ENCODE measurements at places on chromosomes 4 and X. TPM values are rescaled to one million over a fixed set of nuclear protein-coding genes. Genes with fewer than 3 reads are reported as not detected.

DNA sequence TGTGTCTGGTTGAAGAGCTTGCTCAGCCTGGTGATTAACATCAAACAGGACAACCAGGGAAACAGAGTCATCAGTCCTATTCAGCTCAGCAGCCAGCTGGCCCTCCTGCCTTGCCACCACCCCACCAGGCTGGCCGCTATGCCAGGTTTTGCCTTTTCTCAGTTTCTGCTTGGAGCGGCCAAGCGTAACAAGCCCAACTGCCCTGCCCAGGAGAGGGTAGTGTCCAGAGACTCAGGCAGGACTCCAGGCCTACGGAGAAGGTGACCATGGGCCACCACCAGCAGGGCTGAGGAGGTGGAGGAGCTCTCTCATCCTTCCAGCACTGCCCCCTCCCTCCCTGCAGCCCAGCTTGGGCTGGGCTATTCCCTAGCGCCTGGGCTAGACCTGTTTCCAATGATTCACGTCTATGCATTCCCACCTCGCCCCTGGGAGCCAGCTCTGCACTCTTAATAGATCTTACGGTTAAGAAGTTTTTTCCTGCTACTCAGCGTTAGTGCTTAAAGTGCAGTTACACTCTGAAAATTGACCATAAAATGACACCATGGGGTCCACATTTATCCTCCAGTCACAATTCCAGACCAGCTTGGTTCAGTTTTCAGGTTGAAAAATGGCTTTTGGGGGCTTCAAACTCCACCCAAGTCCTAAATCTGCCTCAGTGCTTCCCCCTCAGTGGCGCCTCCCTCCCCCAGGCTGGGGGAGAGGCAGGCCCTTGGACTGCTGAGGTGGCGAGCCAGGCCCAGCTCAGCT lies 124.0 kb upstream of the PJA1 start:
- H3K4me1 ChIP-seq, result peaks cover 19% of the 10 kb centered on the region
- DNase-seq, result no peak
- no peaks in the 10 kb centered on the region for H3K36me3 ChIP-seq

DNA sequence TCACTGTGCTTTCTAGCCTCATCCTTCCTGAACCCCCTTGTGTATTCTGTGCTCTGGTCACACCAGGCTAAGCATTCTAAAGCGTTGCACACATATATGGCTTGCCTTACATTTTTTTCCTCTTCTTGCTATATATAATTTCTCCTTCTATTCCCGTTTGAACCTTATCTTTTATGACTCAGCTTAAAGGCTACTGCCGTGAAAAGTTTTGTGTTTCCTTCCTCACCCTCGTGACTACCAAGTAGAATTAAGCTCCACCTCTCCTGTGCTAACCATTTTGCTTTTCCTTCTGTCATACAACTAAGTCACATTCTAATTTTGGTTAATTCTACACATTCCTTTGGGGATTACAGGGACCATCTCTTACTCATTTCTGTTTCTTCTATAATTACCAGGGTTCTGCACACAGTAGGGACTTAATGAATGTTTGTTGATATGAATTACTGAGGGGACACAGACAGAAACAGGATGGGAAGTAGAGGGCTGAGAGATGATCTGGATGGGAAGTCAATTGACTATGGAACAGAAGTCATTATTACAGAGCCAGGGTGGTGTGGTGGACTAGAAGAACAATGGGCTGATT lies 67.1 kb downstream of the DOCK11 start:
- H3K4me1 ChIP-seq, result peaks cover 8% of the 10 kb centered on the region
- no peak for DNase-seq
- no peak overlapping the region for H3K4me3 ChIP-seq
- peaks cover 3% of the 10 kb centered on the region for H3K36me3 ChIP-seq
- no peaks in the 10 kb centered on the region for H3K27me3 ChIP-seq

GRCh38 chr4:2257361-2258081 lies 4.4 kb downstream of the MXD4 start:
- H3K27me3 ChIP-seq, result no peaks in the 10 kb centered on the region
- H3K4me1 ChIP-seq, result peaks cover 13% of the 10 kb centered on the region
- no peaks in the 10 kb centered on the region for H3K36me3 ChIP-seq
- peak overlapping the region; percentile 27 for H3K27ac ChIP-seq
- DNase-seq, result peak; percentile 9
- H3K4me3 ChIP-seq, result no peak overlapping the region

DNA sequence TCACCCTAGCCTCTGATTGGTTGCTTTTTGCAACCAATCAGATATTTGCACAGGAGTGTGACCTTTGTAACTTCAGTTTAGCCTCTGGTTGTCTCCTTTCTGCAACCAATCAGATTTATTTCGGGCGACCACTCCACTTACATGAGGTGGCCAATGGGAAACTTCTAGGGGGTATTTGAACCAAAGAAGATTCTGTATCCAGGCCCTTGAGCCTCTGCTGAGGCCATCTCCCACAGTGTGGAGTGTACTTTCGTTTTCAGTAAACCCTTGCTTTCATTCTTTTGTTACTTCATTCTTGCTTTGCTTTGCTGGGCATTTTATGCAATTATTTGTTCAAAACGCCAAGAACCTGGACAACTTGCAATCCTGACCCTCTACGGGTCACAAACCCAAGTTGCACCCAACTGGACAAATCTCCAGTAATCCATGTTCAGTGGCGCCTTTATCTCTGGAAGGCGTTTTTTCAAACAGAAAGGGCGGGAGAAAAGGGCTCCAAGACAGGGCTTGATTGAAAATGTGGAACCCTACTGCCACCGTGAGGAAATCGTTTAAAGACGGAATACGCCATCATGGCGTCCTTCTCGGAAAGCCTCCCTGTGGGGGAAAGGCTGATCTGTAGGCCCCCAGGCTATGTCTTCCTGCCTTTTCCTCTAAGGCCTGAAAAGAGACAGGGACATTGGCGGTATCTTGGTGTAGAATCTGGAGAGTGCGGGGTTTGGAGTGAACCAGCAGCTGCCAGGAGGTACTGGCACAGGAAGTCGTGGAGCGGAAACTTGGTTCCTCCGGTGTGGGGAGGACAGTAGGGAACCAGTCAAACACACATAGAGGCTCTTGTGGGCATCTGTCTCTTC lies 184.6 kb downstream of the OR13H1 start:
- H3K27me3 ChIP-seq, result no peaks in the 10 kb centered on the region
- peak; percentile 15 for DNase-seq
- peaks cover 39% of the 10 kb centered on the region for H3K36me3 ChIP-seq
- H3K4me3 ChIP-seq, result no peak overlapping the region
- H3K4me1 ChIP-seq, result 0 out of 2 replicates have a peak, but pooled peaks cover 2% of the 10 kb centered on the region

- no peak overlapping the region for H3K4me3 ChIP-seq
- peaks cover 10% of the 10 kb centered on the region for H3K36me3 ChIP-seq
- H3K27me3 ChIP-seq, result no peaks in the 10 kb centered on the region
- DNase-seq, result no peak
Measured at GRCh38 chr4:139810710-139811109, 145.1 kb downstream of the MGST2 start.

MTTP gene
- total RNA-seq, result 0.26 TPM

DNA sequence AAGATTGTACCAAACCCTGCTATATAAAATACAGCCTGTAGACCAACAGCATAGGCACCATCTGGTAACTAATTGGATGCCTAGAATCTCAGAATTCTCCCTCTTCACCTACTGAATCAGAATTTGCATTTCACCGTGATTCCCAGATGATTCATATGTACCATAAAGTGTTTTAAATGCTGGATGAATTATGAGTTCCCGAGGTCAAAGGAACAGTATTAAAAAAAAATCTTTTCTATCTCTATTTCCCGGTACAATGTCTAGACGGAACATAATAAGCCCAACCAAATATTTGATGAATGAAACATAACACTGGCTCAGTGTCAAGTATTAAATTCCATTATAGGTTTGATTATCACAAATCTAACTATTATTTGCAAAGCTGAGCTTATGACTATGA lies 280.0 kb downstream of the ANKRD50 start:
- H3K27ac ChIP-seq, result no peak overlapping the region
- H3K4me3 ChIP-seq, result no peak overlapping the region
- H3K36me3 ChIP-seq, result no peaks in the 10 kb centered on the region
- H3K27me3 ChIP-seq, result no peaks in the 10 kb centered on the region

Measured in WTC11 (cell line).